ENCODE measurements at places on chromosomes 12 and 14.
A peak's percentile ranks its signal among the peaks of the same experiment; 100 is the strongest.

DNA sequence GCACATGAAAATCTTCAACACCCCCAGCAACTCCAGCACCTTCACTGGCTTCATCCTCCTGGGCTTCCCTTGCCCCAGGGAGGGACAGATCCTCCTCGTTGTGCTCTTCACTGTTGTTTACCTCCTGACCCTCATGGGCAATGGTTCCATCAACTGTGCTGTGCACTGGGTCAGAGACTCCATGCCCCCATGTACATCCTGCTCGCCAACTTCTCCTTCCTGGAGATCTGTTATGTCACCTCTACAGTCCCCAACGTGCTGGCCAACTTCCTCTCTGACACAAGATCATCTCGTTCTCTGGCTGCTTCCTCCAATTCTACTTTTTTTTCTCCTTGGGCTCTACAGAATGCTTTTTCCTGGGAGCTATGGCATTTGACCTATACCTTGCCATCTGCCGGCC, 11.5 kb upstream of the OR11G2 start:
- no peaks in the 10 kb centered on the region for H3K36me3 ChIP-seq
- no peak overlapping the region for H3K4me3 ChIP-seq
- H3K27ac ChIP-seq, result no peak overlapping the region
- H3K27me3 ChIP-seq, result no peaks in the 10 kb centered on the region
- DNase-seq, result no peak
- no peaks in the 10 kb centered on the region for H3K4me1 ChIP-seq

GRCh38 chr14:78259831-78260230, 89.7 kb downstream of the NRXN3 start:
- H3K27me3 ChIP-seq, result no peaks in the 10 kb centered on the region
- H3K36me3 ChIP-seq, result no peaks in the 10 kb centered on the region
- H3K4me1 ChIP-seq, result no peaks in the 10 kb centered on the region
- no peak for DNase-seq
- H3K4me3 ChIP-seq, result no peak overlapping the region
- no peak overlapping the region for H3K27ac ChIP-seq

DNA sequence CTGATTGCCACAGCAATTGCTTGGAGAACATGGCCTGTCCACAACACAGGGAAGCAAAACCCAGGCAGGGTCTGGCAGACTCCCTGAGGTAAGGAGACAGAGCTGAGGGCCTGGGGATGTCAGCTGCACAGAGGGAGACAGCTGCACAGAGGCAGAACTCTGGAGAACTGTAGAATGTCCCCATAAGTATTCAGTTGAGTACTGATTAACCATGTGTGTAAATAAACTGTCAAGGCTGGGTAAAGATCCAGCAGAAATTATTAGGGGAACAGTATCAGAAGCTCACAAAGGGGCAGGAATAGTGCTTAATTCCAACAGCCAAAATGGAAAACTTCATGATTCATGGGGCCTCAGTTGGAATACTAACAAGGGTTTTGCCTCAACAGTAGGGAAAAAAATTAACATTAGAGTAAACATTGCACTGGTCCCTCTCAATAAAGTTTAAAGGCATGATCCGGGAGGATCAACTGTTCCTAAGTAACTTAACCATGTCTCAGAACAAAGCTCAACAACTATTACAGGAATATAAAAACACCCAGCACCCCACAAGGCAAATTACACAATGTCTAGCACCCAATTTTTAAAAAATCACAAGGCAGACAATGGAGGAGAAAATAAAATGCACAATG, 201.3 kb upstream of the RASSF8 start:
- H3K36me3 ChIP-seq, result no peaks in the 10 kb centered on the region
- no peaks in the 10 kb centered on the region for H3K4me1 ChIP-seq
- DNase-seq, result no peak
- no peak overlapping the region for H3K4me3 ChIP-seq
- no peak overlapping the region for H3K27ac ChIP-seq

DNA sequence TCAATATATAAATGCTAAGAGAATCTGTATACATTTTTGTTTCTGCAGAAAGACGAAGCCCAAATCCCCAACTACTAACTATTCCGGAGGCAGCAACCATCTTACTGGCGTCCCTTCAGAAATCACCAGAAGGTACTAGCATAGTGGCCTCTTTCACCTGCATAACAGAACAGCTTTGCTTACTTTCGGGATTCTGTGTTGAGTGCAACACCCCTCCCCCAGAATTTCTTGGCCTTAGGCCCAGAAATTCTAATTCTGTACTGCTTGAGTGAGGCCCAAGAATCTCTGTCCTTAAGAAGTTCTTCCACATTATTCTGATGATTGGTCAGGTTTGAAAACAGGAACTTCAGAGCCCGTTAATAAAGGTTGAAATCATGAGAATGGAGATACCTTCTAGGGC, 2.9 kb downstream of the SPX start:
- H3K4me3 ChIP-seq, result no peak overlapping the region
- peaks cover 10% of the 10 kb centered on the region for H3K27me3 ChIP-seq
- no peak for DNase-seq
- no peak overlapping the region for H3K27ac ChIP-seq
- H3K36me3 ChIP-seq, result no peaks in the 10 kb centered on the region

- no peak for DNase-seq
- no peaks in the 10 kb centered on the region for H3K27me3 ChIP-seq
- no peak overlapping the region for H3K4me3 ChIP-seq
- no peaks in the 10 kb centered on the region for H3K36me3 ChIP-seq
Observed at GRCh38 chr12:77615332-77615731, 215.4 kb upstream of the NAV3 start.

DNA sequence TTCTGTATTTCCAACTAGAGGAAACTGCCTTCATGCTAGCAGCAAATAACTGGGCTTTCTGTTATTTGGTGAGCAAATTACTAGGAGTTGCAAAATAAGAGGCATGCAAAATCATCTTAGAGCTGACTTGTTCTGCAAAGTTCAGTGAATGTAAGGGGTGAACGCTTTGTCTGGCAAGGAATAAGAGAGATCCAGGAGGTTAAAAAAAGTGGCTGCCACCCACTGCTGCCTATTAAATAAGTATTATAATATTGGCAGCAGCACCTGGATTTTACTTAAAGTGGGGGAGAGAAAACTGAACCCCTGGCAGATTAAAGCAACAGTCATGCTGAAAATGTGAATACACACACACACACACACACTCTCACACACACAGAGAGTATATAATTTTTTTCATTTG, 557.0 kb downstream of the FLRT2 start:
- no peaks in the 10 kb centered on the region for H3K36me3 ChIP-seq
- peak overlapping the region; percentile 70 for H3K27ac ChIP-seq
- H3K4me1 ChIP-seq, result peaks cover 42% of the 10 kb centered on the region
- H3K27me3 ChIP-seq, result no peaks in the 10 kb centered on the region
- no peak for DNase-seq
- H3K4me3 ChIP-seq, result no peak overlapping the region

DNA sequence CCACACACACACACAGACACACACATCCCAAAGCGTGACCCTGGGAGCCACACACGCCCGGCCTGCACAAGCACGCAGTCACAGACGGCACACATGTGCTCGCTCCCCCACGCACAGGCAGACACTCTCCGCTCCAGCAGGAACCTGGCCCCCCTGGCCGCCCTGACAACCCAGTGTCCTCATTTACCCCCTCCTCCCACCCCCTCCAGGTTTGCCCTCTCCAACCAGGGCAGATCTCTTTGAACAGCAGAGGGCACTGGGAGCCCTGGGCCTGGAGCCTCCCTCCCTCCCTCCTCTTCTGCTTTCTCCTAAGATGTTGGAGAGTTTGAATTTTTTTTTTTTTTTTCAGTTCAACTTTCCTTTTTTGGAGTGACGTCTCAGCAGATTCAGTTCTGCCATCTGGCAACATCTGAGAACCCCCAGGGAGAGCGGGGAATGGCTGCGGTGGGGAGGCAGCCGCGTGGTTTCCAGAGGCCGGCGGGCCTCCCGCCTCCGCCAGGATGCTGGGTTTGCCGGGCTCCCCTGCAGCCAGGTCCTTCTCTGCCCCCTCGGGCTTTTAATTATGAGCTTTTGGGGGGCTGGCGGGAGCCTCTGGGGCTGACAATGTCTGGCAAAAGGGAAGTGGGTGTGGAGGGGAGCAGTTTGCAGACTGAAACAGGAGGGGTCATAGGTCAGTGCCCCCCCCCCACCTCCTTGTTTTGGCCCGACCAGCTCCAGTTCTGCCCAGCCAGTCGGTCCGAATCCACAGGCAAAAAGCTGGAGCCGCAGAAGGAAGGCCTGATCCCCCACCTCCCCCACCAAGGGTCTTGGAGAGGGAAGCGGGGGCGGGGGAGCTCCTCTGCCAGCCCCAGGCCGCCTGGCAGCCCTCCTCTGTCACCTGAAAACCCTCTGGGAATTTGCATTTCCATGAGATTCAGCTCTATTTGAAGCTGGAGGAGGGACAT, 1.3 kb upstream of the NCOR2 start:
- peak overlapping the region; percentile 87 for H3K27ac ChIP-seq
- peaks cover 35% of the 10 kb centered on the region for H3K4me1 ChIP-seq
- H3K27me3 ChIP-seq, result no peaks in the 10 kb centered on the region
- H3K36me3 ChIP-seq, result no peaks in the 10 kb centered on the region
- DNase-seq, result peak; percentile 91
- peak overlapping the region; percentile 58 for H3K4me3 ChIP-seq

DNA sequence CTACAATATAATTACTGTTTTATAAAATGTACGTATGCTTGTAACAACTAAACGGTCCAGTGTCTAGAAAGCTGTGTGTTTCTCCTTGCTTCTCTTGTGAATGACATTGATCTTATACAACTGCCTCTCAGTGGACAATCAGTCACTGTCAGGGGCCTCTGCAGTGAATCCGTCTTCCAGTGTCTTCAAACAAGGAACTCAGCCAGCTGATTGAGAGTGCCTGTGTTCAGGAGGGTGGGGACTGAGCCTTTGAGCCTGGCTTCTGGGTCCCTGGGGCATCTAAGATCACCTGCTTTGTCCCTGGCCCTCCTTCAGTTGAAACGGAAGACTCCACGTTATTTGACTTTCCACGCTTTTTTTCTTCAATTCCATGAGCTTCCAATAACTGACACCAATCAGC, 133.1 kb upstream of the SFSWAP start:
- DNase-seq, result no peak
- no peak overlapping the region for H3K4me3 ChIP-seq
- H3K36me3 ChIP-seq, result no peaks in the 10 kb centered on the region
- no peaks in the 10 kb centered on the region for H3K27me3 ChIP-seq

GRCh38 chr12:62712681-62713573, 222.0 kb downstream of the PPM1H start:
- DNase-seq, result no peak
- no peaks in the 10 kb centered on the region for H3K4me1 ChIP-seq
- H3K4me3 ChIP-seq, result no peak overlapping the region
- H3K27ac ChIP-seq, result no peak overlapping the region
- no peaks in the 10 kb centered on the region for H3K27me3 ChIP-seq
- H3K36me3 ChIP-seq, result no peaks in the 10 kb centered on the region

DNA sequence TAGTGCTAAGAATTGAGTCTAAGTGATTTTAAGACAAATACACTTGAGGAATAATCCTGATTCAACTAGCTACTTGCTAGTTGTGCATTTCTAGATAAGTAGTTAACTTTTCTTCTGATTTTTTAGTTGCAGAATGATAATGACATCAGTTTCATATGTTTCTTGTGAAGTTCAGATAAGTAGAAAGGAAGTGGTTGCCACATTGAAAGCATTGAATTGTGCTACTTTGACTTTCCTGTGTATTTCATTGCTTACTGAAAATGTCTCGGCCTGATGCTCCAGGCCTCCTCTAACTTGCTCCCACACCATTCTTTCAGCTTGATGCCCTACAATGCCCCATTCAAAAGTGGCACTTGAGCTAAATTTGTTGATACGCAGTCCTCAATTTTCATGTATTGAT, 980.0 kb downstream of the TMTC2 start:
- H3K27ac ChIP-seq, result no peak overlapping the region
- DNase-seq, result no peak
- no peaks in the 10 kb centered on the region for H3K4me1 ChIP-seq
- H3K36me3 ChIP-seq, result no peaks in the 10 kb centered on the region

- no peak overlapping the region for H3K4me3 ChIP-seq
- peaks cover 18% of the 10 kb centered on the region for H3K27me3 ChIP-seq
- DNase-seq, result no peak
- no peak overlapping the region for H3K27ac ChIP-seq
- no peaks in the 10 kb centered on the region for H3K36me3 ChIP-seq
Observed at GRCh38 chr12:54448344-54448743, 25.1 kb downstream of the GTSF1 start.

- no peak overlapping the region for H3K4me3 ChIP-seq
- H3K27ac ChIP-seq, result no peak overlapping the region
- DNase-seq, result no peak
- H3K27me3 ChIP-seq, result no peaks in the 10 kb centered on the region
- H3K36me3 ChIP-seq, result peaks cover 14% of the 10 kb centered on the region
Observed at GRCh38 chr14:97943619-97944018, 1146.4 kb downstream of the VRK1 start.

DNA sequence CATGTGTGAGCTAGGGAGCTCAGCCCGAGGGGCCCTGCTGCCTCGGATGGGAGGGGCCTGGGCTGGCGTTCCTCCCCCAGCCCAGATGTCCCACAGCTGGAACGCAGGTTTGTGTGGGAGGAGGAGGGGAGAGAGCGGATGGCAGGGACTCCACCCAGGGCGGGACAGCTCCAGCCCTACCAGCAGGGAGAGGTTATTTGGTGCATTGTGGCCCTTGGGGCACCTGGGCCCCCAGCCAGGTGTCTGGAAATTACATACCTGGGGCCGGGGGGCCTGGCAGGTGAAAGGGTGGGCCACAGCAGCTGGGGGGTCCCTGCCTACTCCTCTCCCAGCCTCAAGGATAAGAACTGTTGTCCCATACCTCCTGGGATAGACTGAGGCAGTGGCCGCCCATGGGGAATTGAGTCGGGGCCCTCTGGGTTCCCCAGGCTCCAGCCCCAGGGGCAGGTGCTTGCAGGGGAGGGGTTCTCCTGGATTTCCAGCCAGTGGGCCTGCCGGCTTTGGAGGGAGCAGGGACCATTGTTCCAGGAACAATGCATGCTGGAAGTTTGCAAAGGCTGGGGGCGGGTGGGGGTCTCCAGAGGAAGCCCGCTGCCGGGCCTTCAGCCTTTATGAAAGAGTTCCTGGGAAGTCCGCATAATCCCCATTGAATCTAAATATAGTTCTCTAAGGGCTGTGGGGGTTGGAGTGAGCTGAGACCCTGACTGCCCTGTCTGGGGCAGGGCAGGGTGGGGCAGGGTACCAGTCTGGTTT, 1.2 kb downstream of the KIF26A start:
- H3K4me1 ChIP-seq, result no peaks in the 10 kb centered on the region
- H3K4me3 ChIP-seq, result no peak overlapping the region
- DNase-seq, result no peak
- no peak overlapping the region for H3K27ac ChIP-seq
- H3K27me3 ChIP-seq, result no peaks in the 10 kb centered on the region
- no peaks in the 10 kb centered on the region for H3K36me3 ChIP-seq

DNA sequence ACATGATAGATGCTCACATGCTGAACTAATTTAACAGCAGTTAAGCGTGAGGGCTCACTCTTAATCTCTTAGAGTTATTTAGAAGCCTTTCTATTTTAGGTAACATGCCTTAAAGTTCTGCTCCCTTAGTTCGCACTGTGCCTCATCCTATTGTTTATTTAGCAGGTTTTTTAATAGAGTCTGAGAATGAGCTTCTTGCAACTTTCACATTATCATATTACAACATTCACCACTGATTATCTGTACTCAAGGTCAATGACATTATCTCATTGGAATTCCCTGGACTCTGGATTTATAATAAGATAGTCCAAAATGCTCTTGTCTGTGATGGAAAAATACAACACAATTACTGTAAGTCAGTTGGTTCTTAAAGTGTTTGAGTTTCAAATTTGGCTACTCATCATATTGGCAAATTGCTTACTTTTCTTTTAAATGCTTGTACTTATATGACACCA, 183.6 kb upstream of the SLC38A2 start:
- no peak overlapping the region for H3K27ac ChIP-seq
- no peaks in the 10 kb centered on the region for H3K36me3 ChIP-seq
- H3K27me3 ChIP-seq, result no peaks in the 10 kb centered on the region
- DNase-seq, result no peak

Data from DND-41 (cell line).